Activated T-cell treated with anti-CD3 and anti-CD28 coated beads for 1 hour (primary cell): ENCODE measurements at places on chromosomes 4 and X.

GRCh38 chr4:28827866-28828265 is 1892.3 kb upstream of the PCDH7 start:
- DNase-seq: no peak

GRCh38 chr4:150986085-150986484 is 29.0 kb downstream of the LRBA start:
- DNase-seq: no peak

DNA sequence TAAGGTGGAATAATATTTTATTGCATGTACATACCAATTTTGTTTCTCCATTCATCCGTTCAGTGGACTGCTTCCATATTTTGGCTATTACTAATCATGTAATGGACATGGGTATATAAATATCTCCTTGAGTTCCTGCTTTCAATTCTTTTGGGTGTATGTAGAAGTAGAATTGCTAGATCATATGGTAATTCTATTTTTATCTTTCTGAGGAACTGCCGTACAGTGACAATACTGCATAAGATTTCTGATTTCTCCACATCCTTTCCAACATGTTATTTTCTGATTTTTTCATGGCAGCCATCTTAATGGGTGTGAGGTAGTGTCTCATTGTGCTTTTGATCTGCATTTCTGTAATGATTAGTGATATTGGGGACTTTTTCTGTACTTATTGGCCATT is 19.2 kb downstream of the ALPK1 start:
- no peak for DNase-seq

GRCh38 chr4:61407642-61408618 is 207.8 kb downstream of the ADGRL3 start:
- DNase-seq: no peak

GRCh38 chrX:15438332-15438731 is 54.1 kb upstream of the VEGFD start:
- DNase-seq: no peak
